ENCODE measurements at places on chromosomes 1 and 21. TPM values are rescaled to one million over a fixed set of nuclear protein-coding genes. Genes with fewer than 3 reads are reported as not detected.

- no peak for DNase-seq
Observed at GRCh38 chr1:174815036-174815435, 184.7 kb upstream of the CACYBP start.

DNA sequence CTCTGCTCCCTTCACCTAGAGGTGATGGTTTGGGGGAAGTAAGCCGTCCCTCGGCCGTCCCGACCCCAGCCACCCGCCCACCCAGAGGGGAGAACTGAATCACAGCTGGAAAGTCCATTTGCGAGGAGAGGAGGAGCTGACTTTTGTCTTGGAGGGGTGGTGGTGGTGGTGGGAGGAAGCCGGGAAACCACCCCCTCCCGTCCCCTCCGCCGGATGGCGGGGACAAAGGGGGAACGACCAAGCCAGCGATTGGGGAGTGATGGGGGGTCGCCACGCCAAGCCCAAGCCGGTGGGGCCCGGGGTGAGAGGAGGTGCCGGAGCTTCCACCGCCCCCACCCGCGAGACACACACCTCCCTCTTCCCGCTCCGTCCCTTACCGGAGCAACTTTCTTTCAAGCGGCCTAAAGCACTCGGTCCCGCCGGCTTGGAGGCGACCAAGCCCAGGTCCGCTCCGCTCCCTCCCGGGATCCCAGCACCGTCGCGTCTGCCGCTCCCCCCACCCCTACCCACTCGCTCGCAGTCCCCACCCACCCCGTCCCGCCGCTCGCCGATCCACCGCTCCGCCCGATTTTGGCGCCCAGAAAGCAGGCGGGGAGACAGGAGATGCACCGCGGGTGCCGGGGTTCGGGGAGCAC, 540 bp downstream of the ARHGEF2 start:
- DNase-seq, result no peak

CFAP74 gene
- total RNA-seq, result not detected

F3 gene
- total RNA-seq, result 29.1 TPM

DNA sequence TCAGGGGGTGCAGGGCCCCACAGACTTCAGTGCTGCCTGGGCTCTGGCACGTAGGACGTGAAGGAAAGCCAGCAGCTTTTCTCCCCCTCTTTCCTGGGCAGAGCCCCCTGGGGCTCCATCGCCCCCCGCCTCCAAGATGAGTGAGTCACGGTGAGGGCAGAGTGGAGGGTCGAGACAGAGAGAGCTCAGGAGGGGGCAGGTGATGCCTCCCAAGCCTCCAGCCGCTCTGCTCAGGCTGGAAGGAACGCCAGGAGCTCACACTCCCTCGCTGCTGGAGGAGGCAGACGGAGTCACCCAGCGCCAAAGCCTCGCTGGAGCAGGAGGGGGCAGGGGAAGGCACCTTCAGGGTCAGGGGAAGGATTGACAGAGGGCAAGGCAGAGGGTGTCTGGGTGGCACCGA, 119.5 kb downstream of the CASZ1 start:
- DNase-seq, result no peak

DNA sequence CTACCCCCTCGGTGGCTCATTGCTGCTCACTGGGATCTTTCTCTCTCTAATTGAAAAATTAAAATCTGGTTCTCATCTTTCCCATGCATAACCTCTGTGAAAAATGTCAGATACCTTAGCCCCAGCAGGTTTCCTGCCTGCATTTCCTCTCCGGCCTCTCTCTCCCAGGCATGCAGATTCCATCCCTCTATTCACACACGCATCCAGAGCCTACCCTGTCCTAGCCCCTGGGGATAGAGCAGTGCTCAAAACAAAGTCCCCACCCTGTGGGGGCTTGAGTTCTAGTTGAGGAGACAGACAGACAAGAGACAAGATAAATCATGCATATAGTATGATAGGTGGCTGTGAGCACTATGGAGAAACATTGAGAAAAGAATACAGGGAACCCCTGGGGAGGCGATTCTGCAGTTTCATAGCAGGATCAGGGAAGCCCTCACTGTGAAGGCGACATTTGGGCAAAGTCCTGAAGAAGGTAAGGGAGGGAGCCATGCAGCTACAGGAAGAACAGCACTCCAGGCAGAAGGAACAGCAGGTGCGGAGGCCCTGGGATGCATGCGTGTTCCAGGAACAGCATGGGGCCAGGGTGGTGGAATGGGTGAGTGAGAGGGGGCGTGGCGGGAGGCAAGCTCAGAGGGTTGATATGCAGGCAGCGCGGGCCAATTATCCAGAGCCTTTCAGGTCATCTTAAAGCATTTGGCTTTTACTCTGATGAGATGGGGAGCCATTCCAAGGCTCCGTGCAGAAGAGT, 3.5 kb upstream of the BSND start:
- no peak for DNase-seq

DNA sequence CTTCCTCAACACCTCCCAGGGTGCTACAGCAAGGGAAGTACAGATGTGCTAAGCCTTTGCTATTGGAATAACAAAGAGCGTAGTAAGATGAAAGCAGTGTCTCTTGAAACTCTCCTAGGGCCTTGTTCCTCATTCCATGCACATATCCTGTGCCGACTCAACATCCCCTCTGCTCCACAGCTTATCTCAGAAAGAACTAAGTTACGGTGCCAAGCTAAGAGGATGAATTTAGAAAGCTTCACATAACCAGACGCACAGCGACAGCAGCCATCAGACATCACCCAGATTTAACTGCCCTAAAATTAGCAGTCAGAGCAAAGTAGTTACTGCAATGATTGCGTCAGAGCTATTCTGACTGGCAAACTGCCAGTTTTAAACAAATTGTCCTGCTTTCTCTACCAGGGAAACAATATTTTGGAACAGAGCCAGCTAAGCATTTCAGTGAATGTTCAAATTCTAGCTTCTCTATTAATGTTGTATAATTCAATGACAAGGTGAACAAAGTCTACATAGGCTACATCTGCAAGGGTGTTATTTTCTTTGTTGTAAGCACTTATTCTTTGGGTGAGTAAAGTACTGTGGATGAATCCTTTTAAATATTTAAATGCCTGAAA, 9.5 kb downstream of the SIPA1L2 start:
- no peak for DNase-seq

ACOT11 gene
- 44.1 TPM for total RNA-seq

- DNase-seq, result no peak
Observed at GRCh38 chr1:215200121-215200520, 117.6 kb downstream of the KCNK2 start.

SPATA21 gene
- not detected for total RNA-seq

All from cardiac septum (tissue), 1 donor.